ENCODE measurements at places on chromosomes 3 and 15. TPM values are rescaled to one million over a fixed set of nuclear protein-coding genes. Genes with fewer than 3 reads are reported as not detected.

GRCh38 chr15:51696566-51696965 lies 15.3 kb downstream of the SCG3 start:
- DNase-seq: no peak
- no peaks in the 10 kb centered on the region for H3K27me3 ChIP-seq
- no peaks in the 10 kb centered on the region for H3K36me3 ChIP-seq
- H3K4me1 ChIP-seq: no peaks in the 10 kb centered on the region

GRCh38 chr3:43632269-43632733 lies 10.5 kb upstream of the ANO10 start:
- H3K36me3 ChIP-seq: no peaks in the 10 kb centered on the region
- no peaks in the 10 kb centered on the region for H3K27me3 ChIP-seq
- H3K4me1 ChIP-seq: no peaks in the 10 kb centered on the region
- no peak overlapping the region for H3K27ac ChIP-seq
- no peak overlapping the region for H3K4me3 ChIP-seq
- no peak for DNase-seq

DNA sequence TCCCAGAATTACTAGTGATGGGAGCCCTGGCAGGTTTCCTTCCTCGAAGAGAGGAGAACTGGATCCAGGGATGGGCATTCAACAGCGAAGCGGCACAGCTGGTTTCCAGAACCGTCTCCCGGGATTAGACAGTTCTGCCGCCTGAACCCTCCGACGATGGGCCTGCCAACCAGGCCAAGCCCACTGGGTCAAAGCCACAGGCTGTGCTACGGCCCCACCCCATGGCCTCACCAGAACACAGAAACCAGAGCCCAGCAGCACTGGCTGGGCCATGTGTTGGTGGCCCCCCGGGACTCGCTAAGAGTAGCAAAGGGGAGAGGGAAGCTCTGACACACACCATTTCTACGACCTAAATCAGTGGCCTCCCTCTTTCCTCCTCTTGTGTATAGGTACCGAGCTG lies 2.2 kb downstream of the C15orf62 start:
- no peak overlapping the region for H3K4me3 ChIP-seq
- no peaks in the 10 kb centered on the region for H3K27me3 ChIP-seq
- no peak overlapping the region for H3K27ac ChIP-seq
- H3K4me1 ChIP-seq: no peaks in the 10 kb centered on the region
- DNase-seq: no peak

SPINK8 gene
- not detected for polyA plus RNA-seq

GHSR gene
- polyA plus RNA-seq: not detected

DUOX1 gene
- 0.03 TPM for polyA plus RNA-seq

SAMD7 gene
- polyA plus RNA-seq: not detected
